AG08395 (cell line): ENCODE measurements at places on chromosomes 2 and 18.

- DNase-seq: peak; percentile 17
Observed at GRCh38 chr2:160028431-160029269, 33.8 kb downstream of the PLA2R1 start.

DNA sequence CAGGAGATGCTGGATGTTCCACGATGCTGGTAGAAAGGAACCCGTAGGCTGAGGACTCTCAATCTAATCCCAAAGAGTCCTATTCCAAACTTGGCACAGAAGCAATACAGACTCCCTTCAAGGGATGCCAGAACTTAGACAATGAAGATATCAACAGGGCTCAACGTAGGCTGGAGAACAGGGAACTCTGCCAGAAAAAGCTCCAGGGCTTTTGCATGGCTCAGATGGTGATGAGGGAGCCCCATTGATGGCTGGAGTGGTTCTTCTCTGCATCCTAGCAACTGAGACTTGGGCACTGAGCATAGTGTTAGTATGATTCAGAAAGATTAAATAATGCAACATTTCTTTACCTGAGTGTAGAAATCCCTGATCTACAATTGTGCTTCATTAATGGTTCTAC lies 117.2 kb upstream of the NCK2 start:
- no peak for DNase-seq

- DNase-seq: peak; percentile 36
Observed at GRCh38 chr2:217816396-217816869, 186.4 kb downstream of the TNS1 start.

- DNase-seq: peak; percentile 14
Observed at GRCh38 chr2:43455731-43456642, 139.9 kb downstream of the THADA start.

GRCh38 chr2:190235551-190236075 lies 84.0 kb downstream of the HIBCH start:
- DNase-seq: no peak

- DNase-seq: no peak
Observed at GRCh38 chr2:24222946-24223345, 48.1 kb downstream of the FAM228A start.

GRCh38 chr18:13259701-13260100 lies 41.1 kb downstream of the LDLRAD4 start:
- no peak for DNase-seq

GRCh38 chr2:148292431-148292830 lies 271.5 kb downstream of the MBD5 start:
- no peak for DNase-seq

GRCh38 chr18:45666006-45666405 lies 50.7 kb downstream of the SLC14A2 start:
- no peak for DNase-seq

GRCh38 chr2:197088694-197089093 lies 162.2 kb upstream of the PGAP1 start:
- DNase-seq: no peak

- DNase-seq: peak; percentile 59
Observed at GRCh38 chr2:196275646-196276352, 104.4 kb upstream of the STK17B start.

DNA sequence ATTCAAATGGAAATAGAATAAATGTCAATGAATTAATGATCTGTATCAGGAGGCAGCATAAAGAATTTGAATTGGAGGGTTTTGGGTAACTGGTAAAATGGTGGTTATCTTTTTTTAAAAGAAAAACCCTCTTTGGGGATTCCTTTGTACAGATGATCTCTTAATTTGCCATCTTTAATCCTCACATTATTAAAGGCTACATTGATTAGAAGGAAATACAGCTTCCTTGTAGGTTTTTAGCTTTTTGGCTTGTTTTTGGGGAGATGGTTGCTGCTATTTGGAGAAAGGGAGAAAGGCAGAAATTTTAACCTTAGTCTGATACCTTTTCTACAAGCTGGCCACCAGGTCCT lies 600 bp upstream of the MAPRE2 start:
- no peak for DNase-seq

GRCh38 chr2:46010925-46011490 lies 286.2 kb upstream of the EPAS1 start:
- DNase-seq: peak; percentile 69

- DNase-seq: peak; percentile 71
Observed at GRCh38 chr18:12659904-12660605, 2.1 kb upstream of the SPIRE1 start.

DNA sequence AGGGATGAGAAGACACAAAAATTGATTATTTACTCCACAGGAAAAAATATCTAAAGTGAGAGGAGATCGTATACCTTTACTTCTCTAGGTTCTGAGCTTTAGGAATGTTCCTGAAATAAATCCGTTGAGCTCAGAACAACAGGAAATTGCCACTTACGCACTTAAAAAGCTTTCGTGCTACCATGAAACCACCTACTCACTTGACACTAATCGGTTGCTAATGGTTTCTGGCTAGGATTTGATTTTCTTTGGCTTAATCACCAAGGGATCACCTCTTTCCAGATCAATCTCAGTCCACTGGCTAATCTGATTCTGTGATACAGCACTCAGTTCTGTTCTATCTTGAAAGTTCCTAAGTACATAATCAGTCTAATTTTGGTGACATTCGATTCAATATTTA lies 419.6 kb downstream of the DLGAP1 start:
- DNase-seq: no peak

DNA sequence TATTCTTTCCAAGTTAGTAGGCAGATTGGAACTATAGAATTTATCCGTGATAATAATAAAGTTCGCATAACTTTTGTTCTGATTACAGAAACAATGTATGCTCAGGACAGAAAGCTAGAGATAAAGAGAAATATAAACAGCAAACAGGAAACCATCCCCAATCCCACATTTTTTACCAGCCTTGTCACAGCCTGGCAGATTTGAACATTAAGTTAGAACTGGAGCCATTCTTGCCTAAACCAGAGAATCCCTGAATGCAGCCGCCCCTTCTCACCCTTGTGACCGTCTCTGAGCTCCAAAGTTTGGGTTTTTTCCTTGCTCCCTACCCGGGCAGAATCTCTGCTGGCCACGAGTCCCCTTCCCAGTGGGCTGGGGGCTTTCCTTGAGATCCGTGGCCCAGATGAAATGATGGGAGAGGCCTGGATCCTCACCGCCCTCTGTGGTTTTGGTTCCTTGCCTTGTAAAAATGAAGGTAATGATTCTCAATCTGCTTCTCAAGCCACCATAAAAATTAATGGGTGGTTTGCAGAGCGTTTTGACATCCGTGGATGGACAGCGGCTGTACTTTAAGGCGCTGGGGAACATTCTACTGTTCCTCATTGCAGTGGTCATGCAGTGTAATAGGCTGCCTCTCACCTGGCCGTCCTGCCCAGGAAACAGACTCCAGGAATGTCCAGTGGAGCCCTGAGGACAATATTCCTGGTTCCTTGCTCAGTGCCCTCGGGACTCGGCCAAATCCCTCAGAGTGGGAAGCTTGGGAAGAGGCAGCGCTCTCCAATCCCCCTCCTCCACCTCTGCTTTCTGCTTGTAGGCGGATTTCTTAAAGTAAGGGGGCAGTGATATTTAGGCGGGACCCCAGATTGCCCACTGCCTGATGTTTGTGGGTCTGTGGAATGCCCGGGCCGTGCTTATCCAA lies 1.6 kb downstream of the SH3BP4 start:
- DNase-seq: peak; percentile 24

GRCh38 chr2:42183775-42184174 lies 14.6 kb downstream of the EML4 start:
- DNase-seq: no peak

DNA sequence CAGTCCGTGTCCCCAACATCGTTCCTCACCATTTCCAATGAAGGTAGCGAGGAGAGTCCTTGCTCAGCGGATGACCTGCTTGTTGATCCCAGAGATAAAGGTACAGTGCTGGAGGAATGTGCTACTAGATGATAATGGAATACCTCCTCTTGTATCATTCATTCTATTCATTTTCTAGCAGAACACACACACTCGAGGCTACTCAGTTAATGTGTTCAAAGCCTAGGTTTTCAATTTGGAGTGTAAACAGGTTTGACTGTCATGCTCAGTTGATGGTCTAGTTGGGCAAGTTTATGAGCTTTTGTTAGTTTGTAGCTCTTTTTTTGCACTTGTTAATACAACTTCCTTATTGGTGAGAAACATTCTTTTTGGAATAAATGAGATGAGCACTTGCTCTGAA lies 114.2 kb downstream of the ICA1L start:
- DNase-seq: no peak

- DNase-seq: no peak
Observed at GRCh38 chr18:3626929-3627458, 177.0 kb downstream of the TGIF1 start.
